Left ventricle myocardium superior (tissue), 1 donor: ENCODE measurements at places on chromosomes 6 and 20.

DNA sequence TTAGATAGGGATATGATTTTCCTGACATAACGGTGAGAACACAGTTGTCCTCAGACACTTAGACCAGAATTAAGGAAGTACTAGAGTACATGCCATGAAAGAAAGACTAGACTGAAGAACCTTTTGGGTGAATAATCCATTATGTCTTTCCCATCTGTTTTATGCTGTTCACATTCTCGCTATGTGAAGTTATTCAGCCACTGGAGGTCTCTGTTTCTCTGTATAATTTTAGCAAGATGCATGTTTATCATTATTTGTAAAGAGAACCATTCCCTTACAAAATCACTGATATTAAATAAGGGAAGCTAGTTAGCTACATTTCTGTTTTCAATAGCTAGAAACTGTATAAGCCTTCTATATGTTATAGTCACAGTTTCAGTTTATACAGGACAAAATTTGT is 391.9 kb downstream of the CD109 start:
- DNase-seq: no peak

GRCh38 chr20:23084845-23085365 is 1.2 kb downstream of the CD93 start:
- DNase-seq: peak; percentile 41

- DNase-seq: no peak
These were observed 123.1 kb downstream of the GRIK2 start for GRCh38 chr6:101516578-101516977.

DNA sequence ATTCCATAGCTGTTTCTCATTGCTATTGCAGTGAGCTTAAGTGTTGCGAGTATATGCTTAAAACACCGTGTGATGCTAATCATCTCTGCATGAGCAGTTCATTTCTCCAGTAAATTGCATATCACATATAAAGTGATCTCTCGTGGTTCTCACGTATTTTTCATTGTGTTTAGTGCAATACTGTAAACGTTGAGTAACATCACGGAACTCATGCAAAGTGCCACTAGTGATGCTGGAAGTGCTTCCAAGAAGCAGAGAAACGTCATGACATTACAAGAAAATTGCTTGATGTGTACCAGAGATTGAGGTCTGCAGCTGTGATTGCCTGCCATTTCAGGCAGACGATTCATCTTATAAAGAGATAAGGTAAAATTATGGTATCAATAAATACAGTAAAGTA is 830.4 kb downstream of the GRIK2 start:
- DNase-seq: no peak

DNA sequence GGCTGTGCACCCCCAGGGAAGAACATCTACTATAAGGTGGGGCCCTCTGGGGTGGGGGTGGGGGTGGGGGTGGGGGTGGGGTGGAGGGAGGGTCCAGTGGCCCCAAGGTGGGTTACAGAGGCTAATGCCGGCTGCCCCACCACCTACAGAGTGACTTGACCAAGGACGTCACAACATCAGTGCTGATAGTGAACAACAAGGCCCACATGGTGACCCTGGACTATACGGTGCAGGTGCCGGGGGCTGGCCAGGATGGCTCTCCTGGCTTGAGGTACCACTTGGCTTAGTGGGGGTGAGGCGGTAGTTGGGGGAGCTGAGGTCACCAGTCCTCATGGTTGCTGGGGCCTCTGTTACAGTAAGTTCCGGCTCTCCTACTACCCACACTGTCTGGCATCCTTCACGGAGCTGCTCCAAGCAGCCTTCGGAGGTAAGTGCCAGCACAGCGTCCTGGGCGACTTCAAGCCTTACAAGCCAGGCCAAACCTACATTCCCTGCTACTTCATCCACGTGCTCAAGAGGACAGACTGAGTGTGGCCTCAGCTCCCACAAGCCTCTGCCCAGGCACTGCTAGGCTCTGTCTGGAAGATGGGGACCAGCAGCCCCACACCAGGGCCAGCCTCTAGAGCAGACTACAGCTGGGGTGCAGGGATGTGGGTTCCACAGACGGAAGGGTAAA is 2.8 kb downstream of the GNMT start:
- DNase-seq: no peak

- no peak for DNase-seq
These were observed 429.9 kb downstream of the CD83 start for GRCh38 chr6:14547284-14547998.

DNA sequence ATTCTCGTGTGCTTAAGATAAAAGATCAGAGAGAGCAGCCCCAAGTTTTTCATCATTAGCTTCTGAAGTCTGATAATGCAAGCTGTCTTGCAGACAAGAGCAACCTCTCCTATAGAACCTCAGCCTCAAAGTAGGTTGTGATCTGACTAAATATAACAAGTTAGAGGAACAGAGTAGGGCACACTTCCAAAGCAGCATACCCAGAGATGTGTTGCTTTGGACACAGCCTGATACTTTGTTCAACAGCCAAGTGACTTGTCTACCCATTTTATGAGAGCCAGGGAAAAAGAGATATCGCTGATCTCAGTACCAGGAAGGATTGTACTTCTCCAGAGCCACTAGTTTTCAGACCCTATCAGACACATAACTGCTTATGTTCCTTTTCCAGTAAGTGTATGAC is 44.2 kb upstream of the OPRM1 start:
- no peak for DNase-seq

DNA sequence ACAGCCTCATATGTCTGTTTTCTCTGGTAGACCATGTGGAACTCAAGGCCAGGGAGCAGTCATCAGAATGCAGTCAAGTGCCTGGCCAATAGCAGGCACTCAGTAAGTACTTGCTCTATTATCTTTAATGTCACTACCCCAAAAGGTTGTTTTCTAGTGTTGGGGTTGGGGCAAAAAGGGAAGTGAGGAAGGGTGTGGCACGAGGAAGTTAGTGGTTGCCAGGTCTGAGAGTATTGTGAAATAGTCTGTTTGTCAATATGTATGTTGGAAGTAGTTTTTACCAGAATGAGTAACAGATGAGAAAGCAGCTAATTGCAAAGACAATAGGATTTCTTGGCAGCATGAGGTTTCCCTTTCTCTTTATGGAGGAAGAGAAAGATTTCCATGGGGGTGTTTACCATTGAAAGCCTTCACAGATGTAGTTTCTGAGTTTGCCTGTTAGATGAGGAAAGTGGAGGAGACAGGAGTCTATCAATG is 59.5 kb upstream of the ARMH2 start:
- no peak for DNase-seq

DNA sequence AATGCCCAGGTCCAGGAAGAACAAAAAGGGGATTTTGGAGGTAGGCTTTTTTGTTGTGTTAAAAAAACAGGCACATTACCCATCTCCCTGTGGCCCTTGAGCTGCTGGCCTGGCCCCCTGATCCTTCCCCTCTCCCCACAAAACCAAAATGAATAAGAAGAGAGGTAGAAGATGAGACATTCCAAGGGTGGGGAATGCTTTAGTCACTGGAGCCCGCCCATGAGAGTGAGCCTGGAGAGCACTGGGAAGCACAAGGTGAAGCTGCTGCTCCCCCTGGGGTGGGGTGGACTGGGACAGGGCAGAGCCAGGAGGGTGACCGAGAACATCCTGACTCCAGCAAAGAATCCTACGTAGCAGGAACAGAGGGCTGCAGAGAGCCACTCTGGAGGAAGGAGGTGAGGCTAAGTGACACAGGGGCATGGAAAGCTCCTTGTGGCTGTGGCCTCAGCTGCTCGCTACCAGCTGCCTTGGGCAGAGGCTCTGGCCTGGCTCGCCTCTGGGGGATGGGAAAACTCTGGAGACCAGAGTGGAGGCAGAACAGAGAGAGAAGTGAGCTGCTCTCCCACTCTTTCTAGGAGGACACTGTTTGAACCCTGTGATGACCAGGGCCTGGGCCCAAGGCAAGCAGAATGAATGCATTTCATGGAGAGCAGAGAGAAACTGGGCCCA is 48.3 kb downstream of the AKAP7 start:
- no peak for DNase-seq

DNA sequence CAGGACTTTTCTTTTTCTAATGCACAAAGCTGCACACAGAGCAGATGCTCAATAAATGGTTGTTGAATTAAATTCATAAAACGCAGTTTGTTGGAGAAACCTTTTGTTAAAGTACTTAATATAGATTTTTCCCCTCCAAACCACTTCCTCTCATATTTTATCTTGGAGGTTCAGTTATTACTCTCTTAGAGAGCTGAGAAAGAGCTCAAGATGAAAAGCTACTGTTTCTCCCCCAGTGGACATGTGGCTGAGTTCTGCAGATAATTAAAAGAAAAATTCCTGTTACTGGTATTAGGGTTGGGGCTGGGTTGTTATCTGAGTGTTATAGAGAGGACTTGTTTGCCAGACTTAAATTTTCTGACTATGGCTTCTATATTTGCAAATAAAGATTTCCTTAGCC is 294.0 kb downstream of the TBC1D7 start:
- no peak for DNase-seq

DNA sequence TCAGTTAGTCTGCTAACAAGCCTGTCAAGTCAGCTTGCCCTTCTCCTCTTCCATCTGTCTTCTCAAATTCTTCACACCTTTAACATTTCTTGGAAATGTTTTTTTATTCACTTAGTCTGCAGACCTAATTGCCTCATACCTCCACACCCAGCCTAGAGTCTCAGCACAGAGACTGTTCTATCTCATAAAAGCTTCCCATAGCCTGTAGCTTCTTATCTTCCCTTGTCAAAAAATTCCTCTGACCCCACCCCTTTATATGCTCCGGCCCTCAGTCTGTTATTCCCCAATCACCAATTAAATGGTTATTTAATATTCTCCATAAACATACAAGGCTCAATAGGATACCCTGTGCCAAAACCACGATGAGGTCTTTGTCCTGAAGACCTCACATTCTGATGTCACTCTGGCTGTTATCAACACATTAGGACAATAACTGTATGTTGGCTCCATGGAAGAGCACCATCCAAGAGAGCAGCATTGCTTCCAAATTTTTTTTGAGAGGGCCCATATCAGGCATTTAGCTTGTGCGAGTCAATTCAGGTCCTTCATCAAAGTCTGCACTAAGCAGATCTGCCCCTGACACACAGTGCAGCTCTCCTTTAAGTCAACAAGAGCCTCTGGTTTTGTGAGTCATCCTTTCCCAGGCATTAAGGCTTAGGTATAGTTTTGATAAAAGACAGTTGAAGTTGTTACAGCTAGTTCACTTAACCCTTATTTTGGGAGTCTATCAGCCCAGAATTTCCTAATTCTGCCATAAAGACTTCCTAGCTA is 83.2 kb upstream of the TBX18 start:
- no peak for DNase-seq

GRCh38 chr6:162681447-162681846 is 46.1 kb downstream of the PRKN start:
- no peak for DNase-seq

GRCh38 chr6:44109212-44109611 is 18.0 kb downstream of the MRPL14 start:
- DNase-seq: no peak
